ENCODE measurements at places on chromosomes 2 and 18.

DNA sequence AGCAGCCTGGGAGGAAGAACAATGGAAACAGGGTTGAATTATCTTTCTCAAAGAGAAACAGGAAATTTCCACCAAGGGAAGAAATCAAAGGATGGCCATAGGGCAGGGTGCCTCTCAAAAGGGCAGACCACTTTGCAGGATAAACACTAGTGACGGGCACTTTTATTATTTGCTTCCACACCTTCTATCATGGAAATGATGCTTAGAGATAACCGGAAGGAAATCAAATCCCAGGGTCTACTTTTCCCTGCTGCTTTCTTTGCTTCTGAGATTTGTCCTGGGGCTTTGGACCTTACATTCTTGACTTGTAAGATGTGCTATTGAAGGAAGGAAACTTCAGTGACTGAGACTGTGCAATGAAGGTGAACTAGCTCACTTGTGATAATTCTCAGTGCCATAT is 1.1 kb upstream of the SCN9A start:
- no peak for DNase-seq

DNA sequence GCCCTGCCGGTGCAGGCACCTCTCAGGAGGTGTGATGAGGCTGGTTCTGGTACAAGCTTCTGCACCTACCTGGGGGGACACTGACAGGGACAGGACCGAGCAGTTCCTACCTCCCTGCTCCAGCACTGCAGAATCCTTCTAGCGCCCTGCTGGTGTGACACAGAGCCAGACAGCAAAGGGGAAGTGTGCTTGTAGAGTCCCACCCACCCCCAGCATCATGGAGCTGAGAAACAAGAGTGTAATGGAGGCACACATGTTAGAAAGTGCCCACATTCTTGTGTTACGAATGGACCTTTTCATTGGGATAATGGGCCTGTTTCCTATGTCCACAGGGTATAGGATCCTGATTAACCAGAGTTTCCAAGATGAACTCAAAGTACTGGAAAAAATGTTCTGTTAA is 38.3 kb downstream of the OXER1 start:
- DNase-seq, result no peak

DNA sequence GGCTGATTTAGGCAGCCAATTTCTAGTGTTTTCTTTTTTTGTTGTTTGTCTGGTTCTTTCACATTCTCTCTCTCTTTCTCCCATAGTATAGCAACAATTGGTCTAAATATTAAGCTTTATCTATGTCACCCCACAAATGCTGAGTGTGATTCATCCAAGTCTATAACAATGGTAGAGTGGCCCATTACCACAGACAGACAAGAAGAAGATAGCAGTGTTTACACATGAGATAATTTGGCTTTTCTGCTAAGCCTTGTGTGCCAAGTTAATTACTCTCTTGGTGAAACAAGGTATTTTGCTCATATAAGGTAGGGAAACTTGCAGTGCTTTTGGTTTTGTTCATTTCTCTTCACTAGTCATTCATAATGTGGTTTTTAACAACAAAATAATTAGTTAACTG is 166.5 kb downstream of the SLC8A1 start:
- no peak for DNase-seq

DNA sequence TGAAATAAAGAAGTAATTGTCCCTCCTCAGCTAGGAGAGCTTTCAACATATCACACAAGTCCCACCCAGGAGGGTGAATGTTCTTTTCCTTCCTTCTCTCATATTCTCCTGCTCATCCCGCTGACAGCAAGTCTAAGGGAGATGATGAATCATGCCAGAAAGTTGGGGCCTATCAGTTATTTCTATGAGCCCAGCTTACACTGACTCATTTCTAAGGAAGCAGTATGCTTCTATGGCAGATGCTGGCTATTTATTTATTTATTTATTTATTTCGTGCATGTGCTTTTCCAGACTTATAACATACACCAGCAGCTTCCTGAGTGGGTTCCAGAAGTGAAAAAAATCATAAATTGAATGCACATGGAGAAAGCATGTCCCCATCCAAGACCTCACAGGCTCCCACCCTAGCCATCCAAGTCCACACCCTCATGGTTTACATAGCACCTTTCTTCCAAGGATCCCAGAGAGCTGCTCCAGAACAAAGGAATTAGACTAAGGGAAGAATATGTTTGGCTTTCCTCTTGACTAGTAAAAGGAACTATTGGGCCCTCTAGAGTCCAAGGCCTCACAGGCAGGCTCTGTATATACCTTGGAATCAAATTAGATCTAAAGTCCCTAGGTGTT is 1074.2 kb upstream of the ZEB2 start:
- DNase-seq, result no peak

DNA sequence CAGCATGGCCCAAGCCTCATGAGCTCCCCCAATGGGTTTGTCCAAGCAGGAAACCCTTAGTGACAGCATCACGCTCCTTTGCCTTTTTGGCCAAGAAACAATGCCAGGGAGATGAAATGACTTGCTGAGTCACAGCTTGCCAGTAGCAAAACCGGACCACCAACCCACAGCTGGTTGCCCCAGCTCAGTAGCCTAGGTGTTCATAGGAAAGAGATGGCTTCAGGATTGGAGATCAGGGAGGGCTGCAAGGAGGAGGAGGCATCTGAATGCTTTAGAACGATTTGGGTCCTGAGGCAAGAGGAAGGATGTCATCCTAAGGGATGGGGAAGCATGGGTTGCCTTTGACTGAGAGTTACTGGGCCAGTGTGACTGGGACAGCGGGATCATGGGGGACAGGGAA is 116.7 kb downstream of the CELF4 start:
- no peak for DNase-seq

DNA sequence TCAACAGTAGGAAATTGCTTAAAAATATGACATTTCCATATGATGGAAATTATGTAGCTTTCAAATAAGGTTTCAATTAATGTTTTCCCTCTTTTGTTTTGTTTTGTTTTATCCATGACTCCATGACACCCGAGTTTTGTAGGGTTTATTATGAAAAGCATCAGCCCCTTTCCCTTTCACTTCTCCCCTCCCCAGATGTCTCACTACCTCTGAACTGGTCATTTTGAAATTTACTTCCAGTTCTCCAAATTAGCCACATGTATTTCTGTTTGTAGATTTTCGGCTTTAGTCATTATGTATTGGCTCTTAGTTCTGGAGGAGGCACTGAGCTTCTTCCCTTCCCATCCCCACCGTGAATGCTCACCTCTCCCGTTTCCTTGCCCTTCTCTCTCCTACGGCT is 18.6 kb upstream of the VPS4B start:
- DNase-seq, result no peak

- no peak for DNase-seq
These were observed 20.9 kb downstream of the STRADB start for GRCh38 chr2:201472411-201472810.
